ENCODE measurements at places on chromosomes 16 and 17.

- no peak for DNase-seq
These were observed 908 bp downstream of the COG4 start for GRCh38 chr16:70522216-70523075.

- DNase-seq: no peak
These were observed 406.0 kb downstream of the SEC14L1 start for GRCh38 chr17:77546772-77547241.

DNA sequence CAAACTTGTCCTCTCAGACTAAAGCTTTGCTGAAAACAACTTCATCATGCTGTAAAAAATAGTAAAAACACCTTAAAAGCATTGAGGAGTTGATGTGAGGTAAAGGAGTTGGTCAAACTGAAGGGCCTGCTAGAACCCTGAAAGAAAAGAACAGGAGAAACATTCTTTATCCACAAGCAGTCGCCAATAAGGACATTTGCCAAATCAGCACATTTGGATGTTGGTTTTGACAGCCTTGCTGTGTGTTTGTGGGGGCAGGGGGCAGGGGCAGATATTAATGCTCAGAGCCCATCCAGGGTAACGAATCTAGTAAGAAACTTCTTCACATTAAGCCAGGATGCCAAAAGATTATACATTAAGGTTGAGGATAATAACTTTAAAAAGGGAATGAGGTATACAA lies 399.9 kb upstream of the ZFHX3 start:
- DNase-seq: no peak

- DNase-seq: no peak
These were observed 130.2 kb downstream of the MYO1D start for GRCh38 chr17:32746698-32747097.

- no peak for DNase-seq
These were observed 12.8 kb downstream of the SLC6A2 start for GRCh38 chr16:55668340-55669281.

DNA sequence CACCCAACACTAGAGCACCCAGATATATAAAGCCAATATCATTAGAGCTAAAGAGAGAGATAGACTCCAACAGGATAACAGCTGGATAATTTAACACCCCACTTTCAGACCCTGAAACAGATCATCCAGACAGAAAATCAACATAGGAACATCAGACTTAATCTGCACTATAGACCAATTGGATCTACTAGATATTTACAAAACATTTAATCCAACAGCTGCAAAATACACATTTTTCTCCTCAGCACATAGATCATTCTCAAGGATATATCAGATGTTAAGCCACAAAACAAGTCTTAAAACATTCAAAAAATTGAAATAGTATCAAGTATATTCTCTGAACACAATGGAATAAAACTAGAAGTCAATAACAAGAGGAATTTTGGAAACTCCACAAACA lies 4.1 kb upstream of the CCL13 start:
- DNase-seq: no peak

- DNase-seq: no peak
These were observed 6.1 kb downstream of the WWOX start for GRCh38 chr16:78105517-78105916.

DNA sequence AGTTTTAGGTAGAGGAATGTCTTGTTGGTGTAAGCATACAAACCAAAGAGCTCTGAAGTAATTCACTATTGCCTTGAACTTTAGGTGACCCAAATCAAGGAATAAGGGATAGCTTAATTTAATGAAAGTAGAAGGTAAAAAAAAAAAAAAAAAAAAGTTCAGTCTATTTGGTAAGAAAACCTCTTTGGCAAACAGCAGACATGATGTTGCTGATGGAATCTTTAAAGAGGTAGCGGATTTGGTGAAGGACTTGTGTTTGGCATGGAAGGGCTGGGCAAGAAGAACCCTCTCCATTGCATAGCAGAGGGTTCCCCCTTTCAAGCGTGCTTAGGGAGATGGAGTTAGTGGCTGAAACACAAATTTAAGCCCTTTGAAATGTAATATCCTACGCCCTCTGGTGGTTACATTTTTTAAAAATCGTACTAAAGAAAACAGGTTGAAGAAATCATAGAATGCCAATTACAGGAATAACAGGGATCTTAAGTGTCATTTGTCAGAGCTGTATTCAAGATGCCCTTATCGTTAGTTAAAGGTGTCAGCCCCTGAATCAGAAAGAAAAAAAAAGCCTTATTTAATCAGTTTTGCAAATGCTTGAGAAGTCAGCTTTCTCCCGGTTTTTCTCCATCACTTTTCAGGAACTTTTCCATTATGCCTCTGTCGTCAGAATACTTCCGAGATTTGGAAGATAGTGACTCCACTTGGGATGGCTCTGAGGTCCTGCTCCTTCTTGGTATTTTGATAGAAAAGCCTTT lies 383.1 kb downstream of the KCNJ2 start:
- no peak for DNase-seq

Data from stimulated activated CD4-positive, alpha-beta T cell treated with anti-CD3 and anti-CD28 coated beads, TNF-alpha, amount 100 ng/mL, for 4 hours (primary cell).